ENCODE measurements at places on chromosomes 1 and 21.

GRCh38 chr1:178101654-178102053 lies 7.8 kb downstream of the RASAL2 start:
- no peak for DNase-seq

- DNase-seq = no peak
Observed at GRCh38 chr1:47875831-47876586, 121.2 kb downstream of the TRABD2B start.

GRCh38 chr1:15918962-15919715 lies 56.8 kb downstream of the ZBTB17 start:
- DNase-seq = no peak

DNA sequence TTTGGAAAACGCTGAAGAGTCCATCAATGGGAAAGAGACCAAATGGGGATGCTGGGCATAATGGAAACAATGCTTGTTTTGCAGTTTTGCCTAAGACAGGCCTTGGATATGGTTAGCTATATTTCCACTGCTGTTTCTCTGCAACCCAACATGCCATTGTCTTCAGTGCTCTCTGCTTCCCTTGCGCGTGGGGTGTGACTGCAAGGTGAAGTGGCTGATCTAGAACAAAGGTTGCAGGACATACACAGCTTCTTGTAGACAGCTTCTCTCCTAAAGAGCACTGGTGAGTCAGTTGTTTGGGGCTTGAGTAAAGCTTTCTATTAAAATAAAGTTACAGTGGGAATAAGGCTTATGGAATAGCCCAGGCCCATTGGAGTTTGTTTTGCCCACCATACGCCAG lies 33.0 kb downstream of the RUNX1 start:
- DNase-seq = no peak

DNA sequence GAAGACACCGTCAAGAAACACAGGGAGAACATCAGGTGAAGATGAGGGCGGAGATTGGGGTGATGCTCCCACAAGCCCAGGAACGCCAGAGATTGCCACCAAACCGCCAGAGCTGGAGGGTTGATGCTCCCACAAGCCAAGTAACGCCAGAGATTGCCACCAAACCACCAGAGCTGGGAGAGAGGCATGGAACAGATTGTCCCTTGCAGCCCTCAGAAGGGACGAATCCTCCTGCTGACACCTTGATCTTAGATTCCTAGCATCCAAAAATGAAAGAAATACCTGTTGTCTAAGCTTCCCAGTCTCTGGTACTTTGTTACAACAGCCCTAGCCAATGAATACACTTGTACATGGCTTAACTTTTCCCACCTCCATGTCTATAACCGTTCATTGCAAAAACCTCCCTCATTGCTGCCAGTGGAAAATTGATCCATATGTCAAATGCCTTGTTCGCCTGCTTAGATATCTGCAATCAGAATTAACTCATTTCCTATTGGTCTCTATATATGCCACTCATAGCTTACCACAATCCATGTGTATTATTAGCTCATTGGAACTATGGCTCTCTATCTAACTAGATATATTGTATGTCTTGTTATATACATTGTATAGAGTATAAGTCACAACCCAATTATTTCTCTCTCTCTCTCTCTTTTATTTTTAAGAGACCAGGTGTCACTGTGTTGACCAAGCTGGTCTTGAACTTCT lies 127.4 kb downstream of the ADSS2 start:
- DNase-seq = no peak

DNA sequence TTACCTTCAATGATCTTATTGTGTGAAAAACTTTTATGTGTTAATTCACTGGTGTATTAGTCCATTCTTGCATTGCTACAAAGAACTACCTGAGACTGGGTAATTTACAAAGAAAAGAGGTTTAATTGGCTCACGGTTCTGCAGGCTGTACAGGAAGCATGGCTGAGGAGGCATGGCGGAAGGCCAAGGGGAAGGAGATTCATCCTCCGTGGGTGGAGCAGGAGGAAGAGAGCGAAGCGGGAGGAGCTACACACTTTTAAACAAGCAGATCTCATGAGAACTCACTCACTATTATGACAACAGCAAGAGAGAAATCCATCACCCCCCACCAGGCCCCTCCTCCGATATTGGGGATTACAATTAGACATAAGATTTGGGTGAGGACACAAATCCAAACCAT lies 44.2 kb upstream of the RGS7 start:
- DNase-seq = no peak

- DNase-seq = no peak
Observed at GRCh38 chr1:115183721-115184259, 94.5 kb upstream of the TSPAN2 start.

DNA sequence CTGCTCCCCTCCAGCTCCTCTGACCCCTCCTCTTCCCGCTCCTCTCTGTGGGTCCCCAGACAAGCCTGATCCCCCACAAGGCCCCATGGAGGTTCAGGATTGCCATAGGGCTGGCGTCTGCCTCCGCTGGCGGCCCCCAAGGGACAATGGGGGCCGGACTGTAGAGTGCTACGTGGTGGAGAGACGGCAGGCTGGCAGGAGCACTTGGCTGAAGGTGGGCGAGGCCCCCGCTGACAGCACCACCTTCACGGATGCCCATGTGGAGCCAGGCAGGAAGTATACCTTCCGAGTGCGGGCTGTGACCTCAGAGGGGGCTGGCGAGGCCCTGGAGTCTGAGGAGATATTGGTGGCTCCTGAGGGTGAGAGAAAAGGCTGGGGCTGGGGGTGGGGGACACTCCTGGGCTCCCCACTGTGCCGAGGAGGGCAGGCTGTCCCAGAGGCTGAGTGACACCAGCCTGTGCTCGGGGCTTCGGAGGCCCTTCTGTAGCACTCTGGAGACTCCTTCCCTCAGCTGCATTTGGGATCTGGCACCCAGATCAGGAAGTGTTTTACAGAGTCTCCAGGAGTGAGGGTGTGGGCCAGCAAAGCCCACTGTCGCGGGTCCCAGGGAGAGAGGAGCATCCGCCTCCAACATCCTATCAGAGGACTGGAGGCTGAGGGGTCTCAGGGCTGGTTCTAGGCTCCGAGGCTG lies 25.9 kb downstream of the IGFN1 start:
- no peak for DNase-seq

DNA sequence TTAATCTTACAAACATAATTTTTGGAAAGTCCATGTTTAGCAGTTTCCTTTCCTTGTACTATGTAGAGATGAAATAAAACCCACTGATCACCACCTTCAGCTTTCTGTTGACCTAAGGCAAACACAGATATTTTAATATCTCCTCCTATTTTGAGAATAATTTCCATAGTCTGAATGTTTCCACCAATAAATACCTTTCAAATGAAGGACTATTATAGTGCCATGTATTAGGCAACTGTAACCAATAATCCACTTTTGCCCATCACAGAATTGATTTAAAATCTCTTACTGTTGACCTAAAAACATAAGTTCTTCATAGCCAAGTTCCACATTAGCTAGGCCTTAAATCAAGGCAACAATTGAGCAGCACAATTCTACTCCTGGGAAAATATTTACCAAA lies 1.8 kb downstream of the CDC42BPA start:
- no peak for DNase-seq

DNA sequence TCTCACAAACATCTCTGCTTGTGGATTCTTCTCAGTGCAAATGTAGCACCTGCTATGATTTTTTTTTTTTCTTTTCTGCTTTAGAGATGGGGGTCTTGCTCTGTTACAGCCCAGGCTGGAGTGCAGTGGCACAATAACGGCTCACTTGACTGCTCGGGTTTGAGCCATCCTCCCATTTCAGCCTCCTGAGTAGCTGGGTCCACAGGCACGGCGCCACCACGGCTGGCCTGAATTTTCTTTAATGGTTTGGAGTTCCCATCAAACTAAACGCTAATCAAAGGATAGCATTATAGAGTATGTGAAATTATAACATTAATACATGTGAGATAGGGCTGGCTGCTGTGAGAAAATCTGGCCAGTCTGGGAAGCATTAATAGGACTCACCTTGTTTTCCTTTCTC lies 7.2 kb upstream of the PTGER3 start:
- DNase-seq = no peak

GRCh38 chr1:168665975-168666374 lies 63.0 kb downstream of the DPT start:
- no peak for DNase-seq

DNA sequence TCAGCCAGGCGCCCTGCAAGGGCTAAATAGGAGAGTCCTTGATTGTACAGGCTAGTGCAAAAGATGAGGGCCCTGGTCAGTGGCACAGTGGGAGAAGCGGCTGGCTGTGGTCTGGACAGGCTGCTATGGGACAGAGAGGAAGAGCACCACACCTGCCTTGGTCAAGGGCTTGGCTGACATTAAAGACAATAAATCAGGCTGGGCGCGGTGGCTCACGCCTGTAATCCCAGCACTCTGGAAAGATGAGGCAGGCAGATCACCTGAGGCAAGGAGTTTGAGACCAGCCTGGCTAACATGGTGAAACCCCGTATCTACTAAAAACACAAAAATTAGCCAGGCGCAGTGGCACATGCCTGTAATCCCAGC lies 62.9 kb downstream of the NID1 start:
- no peak for DNase-seq

DNA sequence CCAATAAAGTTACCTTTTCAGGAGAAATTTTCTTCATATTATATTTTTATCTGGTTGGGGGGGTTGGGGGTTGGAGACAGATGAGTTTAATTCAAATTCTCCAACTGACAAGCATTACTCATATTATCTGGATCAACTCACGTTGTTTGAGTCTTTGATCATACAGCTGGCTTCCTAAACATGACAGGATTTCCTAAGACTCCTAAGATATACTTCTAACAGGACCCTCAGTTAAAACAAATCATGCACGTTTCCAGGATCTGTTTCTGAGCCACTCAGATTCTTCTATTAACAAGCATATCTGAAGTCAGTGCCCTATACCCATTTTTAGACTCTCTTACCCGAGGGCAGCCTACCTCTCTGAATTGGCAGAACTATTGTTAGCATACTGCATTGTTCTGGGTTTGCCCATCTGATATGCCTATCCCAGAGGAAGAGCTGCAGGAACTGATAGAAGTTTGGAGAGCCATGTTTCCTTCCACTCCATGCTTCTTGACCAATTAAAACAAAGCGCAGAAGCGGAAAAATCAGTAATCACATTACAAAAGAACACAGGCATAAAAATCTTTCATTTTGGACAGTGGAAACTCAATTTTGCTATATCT lies 653.9 kb downstream of the LTN1 start:
- DNase-seq = no peak

DNA sequence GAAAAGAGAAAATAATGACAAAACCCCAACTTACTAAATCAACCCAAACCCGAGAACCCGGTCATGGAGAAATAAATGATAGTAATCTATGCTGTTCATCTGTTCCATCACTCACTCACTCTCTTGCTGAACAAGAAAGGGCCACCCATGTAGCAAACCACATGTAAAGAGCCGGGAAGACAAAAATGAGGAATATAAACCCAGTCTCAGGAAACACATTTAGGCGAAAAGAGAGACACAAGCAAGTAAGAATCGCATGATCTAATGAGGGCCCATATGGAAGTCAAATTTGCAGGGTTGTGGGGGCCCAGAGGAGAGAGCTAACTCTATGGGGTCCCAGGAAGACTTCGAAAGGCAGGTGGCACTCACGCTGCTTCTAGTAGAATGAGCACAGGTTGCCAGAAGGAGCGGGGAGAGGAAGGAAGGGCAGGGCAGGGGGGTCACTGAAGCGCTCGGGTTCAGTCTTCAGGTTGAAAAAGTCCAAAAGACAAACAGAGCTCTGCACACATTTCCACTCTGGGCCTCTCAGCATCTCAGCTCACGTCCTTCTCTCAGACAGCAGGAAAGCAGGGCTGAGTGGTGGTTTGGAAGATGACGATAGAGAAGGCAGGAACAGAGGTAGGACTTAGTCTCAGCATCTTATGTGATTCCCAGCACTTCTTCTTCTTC lies 142.9 kb upstream of the KRTAP19-8 start:
- no peak for DNase-seq

GRCh38 chr1:97108179-97108578 lies 386.6 kb downstream of the PTBP2 start:
- no peak for DNase-seq

GRCh38 chr1:198520524-198521254 lies 19.8 kb downstream of the ATP6V1G3 start:
- no peak for DNase-seq

GRCh38 chr21:29315131-29315749 lies 16.5 kb downstream of the BACH1 start:
- no peak for DNase-seq

DNA sequence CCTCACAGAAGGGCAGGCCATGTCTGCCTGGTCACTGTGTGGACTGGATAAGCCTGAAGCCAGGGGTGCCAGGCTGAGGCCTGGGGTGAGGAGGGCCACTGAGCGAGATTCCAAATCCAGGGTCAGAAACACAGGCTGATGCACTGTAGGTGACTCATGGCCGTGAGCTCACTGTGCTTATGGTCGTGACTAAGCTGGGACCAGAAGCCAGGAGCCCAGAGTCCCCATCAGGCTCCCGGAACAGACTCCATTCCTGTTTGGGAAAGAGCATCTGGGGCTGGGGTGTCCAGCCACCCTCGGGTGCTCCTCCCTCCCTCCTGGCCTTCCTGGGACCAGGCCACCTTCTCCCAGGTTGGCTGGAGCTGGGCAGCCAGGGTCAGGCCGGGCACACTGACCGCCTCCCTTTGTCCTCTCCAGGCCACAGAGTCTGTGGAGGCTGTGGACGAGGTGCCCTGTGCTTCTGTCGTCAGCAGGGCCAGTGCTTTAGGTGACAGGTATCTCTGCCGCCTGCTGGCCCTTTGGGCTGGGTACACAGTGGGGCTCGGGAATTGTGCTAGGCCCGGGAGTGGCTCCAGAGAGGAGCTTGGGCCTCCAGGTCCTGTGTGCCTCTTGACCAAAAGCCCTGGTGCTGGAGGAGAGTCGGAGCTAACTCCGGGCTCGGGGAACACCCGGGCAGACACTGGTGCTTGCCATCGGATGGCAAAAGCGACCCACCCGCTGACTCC lies 36.7 kb downstream of the AJAP1 start:
- no peak for DNase-seq

GRCh38 chr1:72462186-72462905 lies 180.0 kb upstream of the NEGR1 start:
- no peak for DNase-seq

GRCh38 chr1:239006276-239006675 lies 380.1 kb upstream of the CHRM3 start:
- no peak for DNase-seq

GRCh38 chr1:40563266-40563665 lies 31.8 kb downstream of the ZNF684 start:
- no peak for DNase-seq

GRCh38 chr1:193221651-193222050 lies 35.2 kb upstream of the B3GALT2 start:
- DNase-seq = no peak

GRCh38 chr1:36884801-36885200 lies 149.5 kb downstream of the GRIK3 start:
- no peak for DNase-seq
